Stimulated activated CD8-positive, alpha-beta memory T cell treated with anti-CD3 and anti-CD28 coated beads, Interleukin-7, amount 100 ng/mL, for 1 hour (primary cell): ENCODE measurements at places on chromosomes 12 and 14.

DNA sequence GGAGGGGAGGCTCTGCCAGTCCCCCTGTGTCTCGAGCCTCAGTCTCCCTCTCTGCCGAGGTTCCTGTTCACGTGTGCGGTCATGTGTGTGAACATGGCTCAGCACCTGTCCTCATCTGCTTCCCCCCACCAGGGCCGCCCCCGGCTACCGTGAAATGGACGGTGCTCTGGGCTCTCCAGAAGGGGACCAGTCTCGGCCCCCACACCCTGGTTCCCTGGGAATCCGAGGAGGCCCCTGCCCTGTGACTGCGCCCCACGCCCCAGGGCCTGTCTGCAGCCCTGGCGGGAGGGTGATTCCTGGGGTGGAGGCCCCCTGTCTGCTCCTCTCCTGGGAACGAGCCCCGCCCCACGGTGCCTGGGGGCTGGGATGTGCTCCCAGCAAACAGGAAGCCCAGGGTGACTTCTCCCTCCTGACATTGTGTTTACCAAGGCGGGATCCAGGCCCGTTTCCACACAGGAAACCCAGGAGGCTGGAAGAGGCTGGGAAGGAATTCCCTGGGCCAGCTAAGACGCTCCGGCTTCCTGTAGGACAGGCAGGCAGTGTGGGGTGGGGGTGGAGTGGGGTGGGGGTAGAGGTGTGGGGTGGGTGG, 46.6 kb downstream of the KIF26A start:
- no peak for DNase-seq

GRCh38 chr12:41419131-41419893, 231.2 kb downstream of the PDZRN4 start:
- no peak for DNase-seq

GRCh38 chr12:26740991-26741390, 92.0 kb downstream of the ITPR2 start:
- DNase-seq: no peak

DNA sequence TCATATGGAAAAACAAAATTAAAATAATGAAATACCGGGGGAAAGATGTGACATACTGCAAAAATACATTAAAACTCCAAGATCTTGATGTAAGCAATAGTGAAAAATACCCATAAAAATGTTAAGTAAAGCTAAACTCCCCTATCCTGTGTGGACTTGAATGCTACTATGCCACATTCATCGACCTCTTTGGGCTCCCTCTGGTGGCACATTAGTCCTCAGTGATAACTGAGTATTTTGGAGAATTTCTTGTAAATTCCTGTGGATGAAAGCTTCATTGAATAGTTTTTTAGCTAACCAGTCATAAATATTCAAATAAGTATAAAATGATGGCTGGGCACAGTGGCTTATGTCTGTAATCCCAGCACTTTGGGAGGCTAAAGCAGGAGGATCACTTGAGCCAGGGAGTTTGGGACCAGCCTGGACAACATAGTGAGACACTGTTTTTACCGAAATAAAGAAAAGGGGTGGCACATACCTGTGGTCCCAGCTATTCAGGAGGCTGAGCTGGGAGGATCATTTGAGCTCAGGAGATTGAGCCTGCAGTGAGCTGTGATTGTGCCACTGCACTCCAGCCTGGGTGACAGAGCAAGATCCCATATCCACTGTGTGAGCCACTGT, 42.4 kb upstream of the SGPP1 start:
- peak; percentile 19 for DNase-seq

DNA sequence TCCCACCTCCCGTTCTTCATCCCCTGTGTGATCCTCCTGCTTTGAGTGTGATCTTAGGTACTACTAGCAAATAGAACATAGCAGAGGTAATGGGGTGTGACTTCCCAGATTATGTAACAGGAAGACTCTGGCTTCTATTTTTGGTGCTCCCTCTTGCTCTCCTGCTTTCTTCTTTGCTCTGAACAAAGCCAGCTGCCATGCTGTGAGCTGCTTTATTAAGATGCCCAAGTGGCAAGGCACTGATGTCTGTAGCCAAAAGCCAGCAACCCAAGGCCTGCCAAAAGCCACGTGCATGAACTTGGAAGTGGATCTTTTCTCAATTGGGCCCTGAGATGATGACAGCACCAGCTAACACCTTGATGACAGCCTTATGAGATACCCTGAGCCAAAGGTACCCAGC, 5.8 kb upstream of the MFAP5 start:
- DNase-seq: no peak

GRCh38 chr12:47850153-47851084, 30.7 kb upstream of the HDAC7 start:
- no peak for DNase-seq

GRCh38 chr12:6450869-6451347, 934 bp upstream of the TAPBPL start:
- no peak for DNase-seq

- DNase-seq: no peak
These were observed 161.1 kb downstream of the MYRFL start for GRCh38 chr12:69986114-69986513.

DNA sequence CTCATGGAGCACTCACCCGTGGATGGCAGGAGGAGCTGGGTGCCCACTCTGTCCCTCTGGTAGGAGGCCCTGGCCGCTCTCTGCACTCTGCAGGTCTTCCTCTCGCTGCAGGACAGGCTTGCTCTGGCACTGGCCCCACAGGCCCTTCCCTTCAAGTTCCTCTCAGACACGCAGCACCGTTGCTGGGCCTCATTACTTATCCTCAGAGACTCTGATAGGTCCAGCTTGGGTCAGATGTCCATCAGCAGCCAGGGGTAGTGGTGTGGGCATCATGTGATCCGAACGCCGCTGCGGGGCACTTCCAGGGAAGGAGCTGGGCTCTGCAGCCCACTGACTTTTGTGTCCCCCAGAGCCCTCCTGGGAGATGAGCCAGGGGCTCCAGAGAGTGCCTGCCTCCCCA, 11.8 kb downstream of the OTUB2 start:
- no peak for DNase-seq

DNA sequence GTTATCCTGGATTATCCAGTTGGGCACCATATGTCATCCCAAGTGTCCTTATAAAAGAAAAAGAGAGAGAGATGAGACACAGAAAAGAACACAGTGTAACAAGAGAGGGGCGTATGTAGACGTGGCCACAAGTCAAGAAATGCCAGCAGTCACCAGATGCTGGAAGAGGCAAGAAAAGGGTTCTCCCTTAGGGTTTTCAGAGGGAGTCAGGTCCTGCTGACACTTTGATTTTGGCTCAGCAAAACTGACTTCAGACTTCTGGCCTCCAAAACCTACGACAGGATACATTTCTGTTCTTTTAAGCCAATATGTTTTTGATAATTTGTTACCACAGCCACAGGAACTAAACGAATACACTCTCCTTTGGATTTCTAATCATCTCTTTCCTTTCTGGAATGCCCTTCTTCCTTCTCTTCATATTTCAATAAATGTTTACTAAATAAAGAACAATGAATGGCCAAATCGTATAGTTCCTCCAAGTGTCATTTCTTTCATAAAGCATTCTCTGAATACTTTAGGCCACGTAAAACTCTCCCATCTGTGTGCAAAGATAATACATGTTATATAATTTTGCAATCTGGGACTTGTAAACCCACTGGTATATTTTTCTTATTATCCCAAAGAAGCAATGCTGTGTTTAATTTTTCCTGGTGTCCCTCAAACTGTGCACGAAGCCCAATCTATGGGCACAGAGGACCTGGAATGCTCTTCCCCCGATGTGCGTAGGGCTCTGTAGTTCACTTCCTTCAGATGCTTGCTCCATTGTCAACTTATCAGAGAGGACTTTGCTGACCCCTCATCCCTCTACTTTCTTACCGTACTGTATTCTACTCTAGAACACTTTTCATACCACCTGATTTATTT, 303.6 kb downstream of the CEP128 start:
- DNase-seq: no peak

DNA sequence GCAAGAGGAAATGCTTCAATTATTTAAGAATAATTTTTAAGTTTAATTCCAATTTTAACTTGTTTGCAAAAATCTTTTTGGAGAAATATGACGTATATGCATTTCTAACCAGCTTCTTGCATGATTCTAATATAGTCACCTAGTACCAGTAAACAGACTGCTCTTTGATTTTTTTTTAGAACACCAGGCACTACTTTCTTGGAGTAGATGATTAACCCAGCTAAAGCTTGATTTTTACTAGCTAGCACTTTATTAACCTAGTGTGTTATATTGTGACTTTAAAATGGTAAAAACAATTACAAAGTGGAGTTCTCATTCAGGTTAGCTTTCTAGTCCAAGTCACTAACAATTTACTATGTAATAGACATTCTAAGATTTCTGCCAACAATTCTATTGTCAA, 32.6 kb upstream of the FGD4 start:
- no peak for DNase-seq

DNA sequence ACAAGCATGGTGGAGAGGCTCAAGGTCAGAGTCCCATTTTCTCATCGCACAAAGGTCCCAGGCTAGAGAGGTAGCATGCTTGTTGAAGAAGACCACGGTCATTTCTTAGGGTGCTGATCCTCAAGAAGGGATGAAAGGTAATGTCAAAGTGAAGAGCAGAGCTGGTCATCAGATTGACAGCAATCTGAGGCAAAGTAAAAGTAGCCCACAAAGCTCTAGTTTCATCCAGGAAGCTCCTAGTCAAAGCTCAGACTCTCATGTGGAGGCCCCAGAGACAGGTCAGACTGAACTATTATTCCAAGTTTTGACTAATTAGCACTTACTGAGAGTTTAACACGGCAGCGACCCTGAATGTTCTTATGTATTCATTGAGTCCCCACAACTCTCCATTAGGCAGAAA, 270.6 kb downstream of the RPS29 start:
- DNase-seq: no peak

GRCh38 chr12:57724936-57725740, 13.4 kb downstream of the AGAP2 start:
- no peak for DNase-seq

GRCh38 chr14:89207925-89208328, 209.1 kb downstream of the FOXN3 start:
- DNase-seq: no peak

- no peak for DNase-seq
These were observed 23.3 kb downstream of the MDM2 start for GRCh38 chr12:68831272-68831671.

DNA sequence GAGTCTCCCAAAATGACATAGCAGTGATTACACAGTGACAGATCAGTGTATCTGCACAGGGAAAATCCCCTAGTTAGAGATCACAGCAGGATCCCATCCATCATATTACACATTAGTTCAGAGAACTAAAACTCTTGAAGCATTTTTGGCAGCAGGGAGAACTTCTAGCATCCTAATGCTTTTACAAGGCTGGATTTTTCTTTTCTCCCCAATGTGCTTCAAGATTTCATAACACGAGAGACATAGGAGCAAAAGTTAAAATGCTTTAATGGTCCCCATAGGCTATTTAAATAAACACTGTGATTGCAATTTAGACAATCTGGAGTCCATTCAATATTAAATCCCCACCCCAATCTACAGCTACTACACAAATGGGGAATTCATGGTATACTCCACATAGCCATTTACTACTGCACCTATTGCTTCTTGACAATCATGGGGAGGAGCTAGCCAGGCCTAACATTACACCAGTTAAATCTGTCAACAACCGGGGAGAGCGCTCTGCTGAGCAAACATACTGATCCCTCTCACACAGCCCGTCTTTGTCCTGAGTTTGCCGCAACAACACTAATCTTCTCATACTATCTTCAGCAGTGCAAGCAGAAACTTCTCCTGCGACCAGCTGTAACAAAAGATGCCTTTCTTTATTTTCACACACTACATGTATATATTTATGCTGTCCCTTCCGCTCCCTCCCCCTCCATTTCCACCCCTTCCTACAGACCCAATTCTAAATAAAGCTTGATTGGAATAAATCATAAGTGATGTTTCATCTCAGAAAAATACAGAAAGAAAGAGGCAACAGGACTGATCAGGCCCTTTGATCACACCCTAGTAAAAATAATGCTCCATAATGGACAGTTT, 120.3 kb upstream of the SOX5 start:
- DNase-seq: no peak

DNA sequence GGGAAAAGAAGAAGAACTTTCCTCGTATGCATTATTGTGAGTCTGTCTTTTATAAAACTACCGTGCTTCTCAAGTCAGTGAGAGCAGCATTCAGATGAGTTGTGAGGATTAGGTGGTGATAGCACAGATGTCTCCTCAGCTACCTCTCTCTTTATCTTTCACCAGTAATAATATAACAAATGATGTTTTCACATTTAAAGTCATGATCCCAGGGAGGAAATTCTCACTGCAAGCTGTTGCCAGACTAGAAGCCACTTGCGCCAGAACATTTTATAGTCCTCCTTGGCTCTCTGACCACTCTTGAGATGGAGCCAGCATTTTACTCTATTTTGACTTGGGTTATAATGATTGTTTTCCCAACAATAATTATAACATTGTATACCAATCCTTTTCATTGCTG, 443.1 kb downstream of the AEBP2 start:
- DNase-seq: no peak

GRCh38 chr12:49019443-49020324, 1.1 kb upstream of the PRKAG1 start:
- no peak for DNase-seq

DNA sequence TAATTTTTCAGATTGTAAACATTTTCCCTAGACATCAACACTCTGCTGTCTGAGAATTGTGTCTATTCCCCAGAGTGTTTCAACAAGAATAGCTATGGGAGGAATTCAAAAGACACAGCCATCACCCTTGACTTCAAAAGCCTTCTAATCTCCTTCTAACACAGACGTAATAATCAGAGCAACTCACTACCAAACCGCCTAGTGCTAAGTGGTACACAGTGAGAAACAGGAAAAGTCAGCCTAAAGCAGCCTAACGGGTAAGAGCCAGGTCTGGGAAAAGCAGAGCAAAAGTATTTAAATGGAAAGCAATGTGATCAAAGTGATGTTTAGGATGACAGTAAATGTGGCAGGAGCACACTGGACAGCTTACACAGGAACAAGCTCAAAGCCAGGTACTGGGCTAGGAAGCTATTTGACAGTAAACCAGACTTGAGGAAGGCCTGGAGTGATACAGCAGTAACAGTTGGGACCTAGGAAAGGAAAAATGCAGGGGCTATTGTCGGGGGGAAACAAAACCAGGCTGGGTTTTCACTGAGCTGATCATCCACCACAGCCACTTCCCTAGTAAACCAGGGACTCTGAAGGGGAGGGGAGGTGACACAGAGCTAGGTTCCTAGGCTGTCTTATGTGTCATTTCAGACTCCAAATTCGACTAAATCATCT, 29.4 kb downstream of the CORO1C start:
- no peak for DNase-seq

DNA sequence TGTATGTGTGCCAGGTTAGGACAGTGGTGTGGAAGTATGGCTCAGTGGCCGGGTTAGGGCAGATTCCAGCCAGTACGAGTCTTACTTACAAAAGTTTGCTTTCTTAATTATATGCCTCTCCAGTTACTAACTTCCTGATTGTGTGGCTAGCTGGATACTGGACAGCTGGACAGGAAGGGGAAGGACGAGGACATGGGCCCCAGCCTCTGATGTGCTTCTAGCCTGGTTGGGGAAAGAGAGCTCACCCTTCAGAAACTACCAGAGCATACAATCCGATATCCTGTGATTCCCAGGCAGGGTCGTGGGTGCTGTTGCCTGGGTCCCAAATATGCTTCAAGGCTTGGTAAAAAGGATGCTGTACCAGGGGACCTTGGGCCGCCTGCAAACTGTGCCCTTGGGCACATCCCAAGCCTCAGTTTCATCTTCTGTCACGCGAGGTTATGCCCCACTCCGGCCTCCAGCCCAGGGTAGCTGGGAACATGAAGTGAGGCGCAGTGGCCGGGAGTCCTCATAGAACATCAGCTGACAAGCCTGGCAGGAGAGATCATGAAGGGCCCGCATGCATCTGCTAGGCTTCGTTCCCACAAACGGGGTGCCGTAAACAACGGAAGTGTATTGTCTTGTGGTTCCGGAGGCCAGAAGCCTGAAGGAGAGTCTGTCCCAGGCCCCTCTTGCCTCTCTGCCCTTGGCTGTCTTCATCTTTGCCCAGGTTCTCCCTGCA, 23.2 kb upstream of the RIN3 start:
- DNase-seq: no peak
